Stimulated activated CD8-positive, alpha-beta memory T cell treated with anti-CD3 and anti-CD28 coated beads, Interleukin-12 subunit alpha, Interleukin-12 subunit beta, amount 100 ng/mL, for 1 hour (primary cell): ENCODE measurements at places on chromosomes 11 and 22.

- no peak for DNase-seq
These were observed 69.4 kb downstream of the BUD13 start for GRCh38 chr11:116703421-116703820.

DNA sequence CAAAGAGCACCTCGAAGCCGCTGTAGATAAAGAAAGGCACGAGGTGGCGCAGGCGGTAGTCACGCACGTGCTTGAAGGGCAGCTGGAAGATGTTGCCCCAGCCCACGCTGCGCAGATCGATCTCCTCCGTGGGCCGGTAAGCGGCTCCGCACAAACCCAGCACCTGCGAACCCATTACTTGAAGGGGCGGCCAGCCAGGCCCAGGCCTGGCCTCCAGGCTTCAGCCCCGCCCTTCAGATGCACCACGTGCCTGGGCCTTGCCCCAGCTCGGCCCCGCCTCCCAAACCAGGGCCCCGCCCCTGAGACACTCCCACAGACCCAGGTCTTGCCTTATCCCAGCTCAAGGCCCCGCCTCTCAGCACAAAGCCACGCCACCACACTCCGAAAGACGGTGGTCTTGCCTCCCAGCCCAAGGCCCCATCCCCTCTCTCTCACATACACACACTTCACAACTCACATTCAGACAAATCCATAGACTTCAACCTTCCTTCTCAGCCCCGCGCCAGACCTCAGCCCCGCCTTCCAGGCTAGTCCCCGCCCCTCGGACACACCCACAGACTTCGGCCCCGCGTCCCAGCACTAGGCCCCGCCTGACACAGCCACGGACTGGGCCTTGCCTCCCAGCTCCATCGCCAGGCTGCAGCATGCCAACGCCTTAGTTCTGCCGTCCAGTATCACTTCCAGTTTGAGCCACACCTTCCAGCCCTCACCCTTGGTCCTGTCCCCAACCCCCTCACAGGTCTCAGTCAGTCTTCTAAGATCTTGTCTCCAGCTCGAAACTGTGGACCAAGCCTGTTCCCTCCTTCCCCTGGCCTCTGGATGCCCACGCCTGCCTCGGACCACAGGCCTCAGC is 7.0 kb downstream of the UNC93B1 start:
- no peak for DNase-seq

- DNase-seq: no peak
These were observed 282.2 kb upstream of the ARHGAP42 start for GRCh38 chr11:100404907-100405306.

GRCh38 chr22:43042101-43042780 is 27.3 kb upstream of the PACSIN2 start:
- no peak for DNase-seq

DNA sequence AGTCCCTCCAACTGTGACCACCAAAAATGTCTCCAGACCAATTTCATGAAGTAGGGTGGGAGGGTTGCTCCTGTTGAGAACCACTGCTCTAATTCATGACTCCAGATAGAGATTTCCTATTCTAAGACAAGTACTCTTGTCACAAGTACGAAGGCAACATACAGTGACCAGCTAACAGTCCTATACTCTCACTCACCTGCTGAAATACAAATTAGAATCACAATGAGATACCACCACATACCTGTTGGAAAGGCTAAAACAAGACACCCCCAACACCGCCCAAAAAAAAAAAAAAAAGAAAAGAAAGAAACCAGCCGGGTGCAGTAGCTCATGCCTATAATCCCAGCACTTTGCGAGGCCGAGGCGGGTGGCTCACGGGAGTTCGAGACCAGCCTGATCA is 310.5 kb downstream of the SWAP70 start:
- DNase-seq: no peak

DNA sequence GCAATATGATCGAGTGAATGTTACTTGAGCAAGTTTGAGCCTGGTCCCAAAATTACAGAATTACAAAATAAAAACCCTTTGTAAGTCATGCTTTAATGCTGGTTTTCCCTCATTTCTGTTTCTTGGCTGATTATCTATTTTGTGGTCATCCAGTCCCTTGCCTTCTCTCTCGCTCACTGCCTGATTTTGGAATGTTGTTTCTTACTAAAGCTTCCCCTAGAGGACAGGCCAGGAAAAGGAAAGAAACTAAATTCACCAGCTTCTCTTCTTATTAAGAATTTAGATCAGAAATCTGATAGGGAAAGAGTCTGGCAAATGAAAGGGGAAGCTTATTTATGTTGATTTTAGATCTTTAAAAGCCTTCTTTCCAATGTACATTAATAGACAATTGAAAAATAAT is 16.6 kb upstream of the BDNF start:
- no peak for DNase-seq

- no peak for DNase-seq
These were observed 109.9 kb upstream of the CADM1 start for GRCh38 chr11:115613986-115614632.
